ENCODE measurements at places on chromosomes 7 and 10. TPM values are rescaled to one million over a fixed set of nuclear protein-coding genes. Genes with fewer than 3 reads are reported as not detected.

PNLIP gene
- polyA plus RNA-seq: not detected

ZPBP gene
- 0.12 TPM for polyA plus RNA-seq

HOXA2 gene
- polyA plus RNA-seq: not detected

ADARB2 gene
- polyA plus RNA-seq: 1.3 TPM

DNA sequence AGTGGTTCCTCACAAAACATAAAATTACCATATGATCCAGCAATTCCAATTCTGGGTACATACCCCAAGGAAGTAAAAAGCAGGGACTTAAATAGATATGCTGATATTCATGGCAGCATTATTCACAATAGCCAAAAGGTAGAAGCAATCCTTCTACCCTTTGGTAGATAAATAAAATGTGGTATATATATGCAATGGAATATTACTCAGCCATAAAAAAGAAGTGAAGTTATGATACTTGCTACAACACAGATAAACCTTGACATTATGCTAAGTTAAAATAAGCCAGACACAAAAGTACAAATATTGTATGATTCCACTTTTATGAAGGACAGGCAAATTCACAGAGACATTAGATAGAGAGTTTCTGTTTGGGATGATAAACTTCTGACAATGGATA is 13.3 kb downstream of the JMJD1C start:
- H3K27ac ChIP-seq: no peak overlapping the region
- no peak overlapping the region for H3K4me3 ChIP-seq
- DNase-seq: no peak
- H3K36me3 ChIP-seq: no peaks in the 10 kb centered on the region

GRCh38 chr7:15099074-15099473 is 196.5 kb upstream of the DGKB start:
- H3K27ac ChIP-seq: no peak overlapping the region
- no peak overlapping the region for H3K4me3 ChIP-seq
- H3K4me1 ChIP-seq: no peaks in the 10 kb centered on the region
- no peaks in the 10 kb centered on the region for H3K36me3 ChIP-seq

GRCh38 chr10:63355682-63356081 is 110.1 kb downstream of the JMJD1C start:
- no peaks in the 10 kb centered on the region for H3K4me1 ChIP-seq
- no peak overlapping the region for H3K27ac ChIP-seq
- no peaks in the 10 kb centered on the region for H3K27me3 ChIP-seq
- no peak for DNase-seq
